ENCODE measurements at places on chromosomes 4 and X. TPM values are rescaled to one million over a fixed set of nuclear protein-coding genes. Genes with fewer than 3 reads are reported as not detected.

GRCh38 chr4:17283832-17284231 lies 228.1 kb downstream of the QDPR start:
- no peak overlapping the region for H3K4me3 ChIP-seq
- H3K4me1 ChIP-seq = no peaks in the 10 kb centered on the region
- H3K27ac ChIP-seq = no peak overlapping the region
- no peaks in the 10 kb centered on the region for H3K27me3 ChIP-seq
- no peaks in the 10 kb centered on the region for H3K36me3 ChIP-seq

GRCh38 chr4:101039367-101039766 lies 308.0 kb downstream of the PPP3CA start:
- H3K36me3 ChIP-seq = peaks cover 35% of the 10 kb centered on the region
- H3K4me1 ChIP-seq = peaks cover 45% of the 10 kb centered on the region
- no peaks in the 10 kb centered on the region for H3K27me3 ChIP-seq
- DNase-seq = peak; percentile 68

Gene SLC34A2
- total RNA-seq = not detected

Gene SORCS2
- 0.18 TPM for total RNA-seq

Gene PRAF2
- 23.9 TPM for total RNA-seq

DNA sequence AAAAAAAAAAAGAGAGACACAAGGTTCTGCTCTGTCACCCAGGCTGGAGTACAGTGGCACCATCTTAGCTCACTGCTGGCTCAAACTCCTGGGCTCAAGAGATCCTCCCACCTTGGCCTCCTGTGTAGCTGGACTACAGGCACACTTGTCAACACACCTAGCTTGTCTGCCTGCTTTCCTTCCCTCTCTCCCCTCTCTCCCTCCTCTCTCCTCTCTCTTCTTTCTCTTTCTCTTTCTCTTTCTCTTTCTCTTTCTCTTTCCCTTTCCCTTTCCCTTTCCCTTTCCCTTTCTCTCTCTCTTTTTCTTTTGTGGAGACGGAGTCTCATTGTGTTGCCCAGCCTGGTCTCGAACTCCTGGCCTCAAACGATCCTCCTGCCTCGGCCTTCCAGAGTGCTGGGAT lies 132.1 kb downstream of the DIPK2B start:
- DNase-seq = no peak
- no peaks in the 10 kb centered on the region for H3K27me3 ChIP-seq
- peaks cover 35% of the 10 kb centered on the region for H3K4me1 ChIP-seq
- H3K4me3 ChIP-seq = peak overlapping the region; percentile 50
- peaks cover 44% of the 10 kb centered on the region for H3K36me3 ChIP-seq

Gene SMIM31
- not detected for total RNA-seq

Gene LARP7
- 44.6 TPM for total RNA-seq

DNA sequence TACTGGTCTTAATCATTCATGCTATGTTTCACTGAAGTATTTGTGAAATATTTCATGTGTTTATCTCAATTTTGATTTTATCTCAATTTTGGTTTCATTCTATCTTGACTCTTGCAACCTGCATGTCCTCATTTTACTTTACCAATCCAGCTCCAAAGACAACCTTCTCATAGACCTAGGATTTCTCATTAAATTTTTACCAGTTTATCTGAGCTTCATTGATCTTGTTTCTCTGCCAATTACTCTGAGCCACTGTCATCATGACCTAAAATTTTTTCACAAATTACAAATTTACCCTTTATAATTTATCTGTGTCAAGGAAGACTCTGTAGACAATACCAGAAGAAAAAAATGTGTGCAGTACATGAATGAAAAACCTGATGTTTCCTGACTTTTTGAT lies 18.6 kb upstream of the UGT2B17 start:
- H3K27me3 ChIP-seq = no peaks in the 10 kb centered on the region
- no peak overlapping the region for H3K27ac ChIP-seq
- no peaks in the 10 kb centered on the region for H3K36me3 ChIP-seq
- no peak overlapping the region for H3K4me3 ChIP-seq

Gene NUDT11
- 0.60 TPM for total RNA-seq
